ENCODE measurements at places on chromosomes 7 and 10.

GRCh38 chr10:3116508-3117100 is 49.3 kb downstream of the PFKP start:
- DNase-seq, result no peak

- DNase-seq, result no peak
These were observed 538.7 kb downstream of the DNAJB6 start for GRCh38 chr7:157875230-157876179.

GRCh38 chr10:91879515-91880170 is 29.6 kb downstream of the FGFBP3 start:
- DNase-seq, result no peak

- no peak for DNase-seq
These were observed 15.9 kb upstream of the KCNIP2 start for GRCh38 chr10:101859530-101859929.

GRCh38 chr7:129480674-129481363 is 21.5 kb upstream of the SMKR1 start:
- no peak for DNase-seq

DNA sequence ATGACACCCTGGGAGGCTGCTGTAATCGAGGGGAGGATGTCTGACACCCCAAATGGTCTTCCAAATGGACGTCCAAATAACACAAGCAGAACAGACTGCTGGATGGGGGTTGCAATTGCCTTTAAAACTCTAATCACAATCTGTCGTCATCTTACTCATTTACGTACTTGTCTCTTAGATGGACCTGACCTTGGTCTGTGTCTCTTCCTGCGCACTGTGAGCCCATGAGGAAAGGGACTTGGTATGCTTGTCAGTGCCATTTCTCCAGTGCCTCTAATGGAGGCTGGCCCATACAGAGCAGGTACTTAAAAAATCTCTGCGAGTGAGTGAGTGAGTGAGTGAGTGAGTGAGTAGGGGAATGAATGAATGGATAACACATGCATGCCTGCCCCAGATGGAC is 93.3 kb downstream of the DLG5 start:
- no peak for DNase-seq

- peak; percentile 21 for DNase-seq
These were observed 45.6 kb upstream of the CFAP46 start for GRCh38 chr10:132987671-132988571.

- no peak for DNase-seq
These were observed 43.9 kb upstream of the SRGN start for GRCh38 chr10:69043931-69044531.

DNA sequence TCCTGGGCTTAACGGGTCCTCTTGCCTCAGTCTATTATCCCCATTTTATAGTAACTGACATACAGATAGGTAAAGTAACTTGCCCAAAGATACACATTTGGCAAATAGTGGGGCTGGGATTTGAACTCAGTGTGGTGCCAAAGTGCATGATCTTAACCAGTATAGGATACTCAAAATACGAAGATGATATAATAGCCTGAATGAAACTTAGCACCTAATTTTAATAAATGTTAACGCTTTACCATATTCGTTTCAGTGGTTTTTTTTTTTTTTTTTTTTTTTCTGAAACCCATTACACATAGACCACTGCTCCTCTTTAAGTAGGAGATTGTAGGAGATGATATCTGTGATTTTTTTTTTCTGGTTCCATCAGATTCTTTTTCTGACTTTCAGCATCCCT is 21.4 kb downstream of the ACTR3B start:
- DNase-seq, result no peak

GRCh38 chr7:19362099-19362498 is 216.9 kb upstream of the FERD3L start:
- DNase-seq, result no peak

- no peak for DNase-seq
These were observed 134.4 kb downstream of the RGS10 start for GRCh38 chr10:119408072-119408471.

DNA sequence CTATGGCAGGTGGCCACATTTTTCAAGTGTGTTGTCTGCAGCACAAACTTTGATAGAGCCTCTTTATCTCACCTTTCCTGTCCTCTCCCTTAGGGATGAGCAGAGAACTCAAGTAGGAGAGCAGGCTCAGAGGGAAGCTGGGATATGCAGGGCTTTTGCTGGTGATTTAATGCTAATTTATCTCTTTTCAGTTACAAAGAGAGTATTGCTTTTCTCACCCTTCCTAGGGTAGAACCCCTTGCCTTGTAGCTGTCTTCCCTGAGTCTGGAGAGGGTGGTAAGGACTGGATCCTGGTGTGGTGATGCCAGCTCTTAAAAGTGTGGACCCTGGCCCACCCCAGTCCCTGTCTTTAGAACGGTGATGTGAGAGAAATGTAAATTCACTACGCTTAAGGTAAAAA is 1061.4 kb downstream of the TYW1 start:
- no peak for DNase-seq

DNA sequence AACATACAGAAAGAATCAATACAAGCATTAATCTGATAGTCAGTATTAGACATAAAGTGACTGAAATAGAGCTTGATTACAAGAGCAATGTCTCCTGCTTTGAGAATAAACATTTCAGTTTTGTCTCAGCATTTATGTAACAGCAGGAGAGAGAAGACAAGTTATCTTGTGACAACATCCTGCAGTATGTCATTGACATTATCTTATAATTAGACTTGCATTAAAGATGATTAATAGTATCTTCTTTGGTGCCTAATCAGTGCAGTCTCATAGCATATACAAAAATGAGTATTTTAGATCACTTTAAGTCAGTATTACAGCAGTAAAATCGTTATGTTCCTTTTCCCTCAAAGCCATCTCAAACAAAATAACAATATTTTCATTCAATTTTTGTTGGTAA is 436.1 kb upstream of the ETV1 start:
- no peak for DNase-seq

DNA sequence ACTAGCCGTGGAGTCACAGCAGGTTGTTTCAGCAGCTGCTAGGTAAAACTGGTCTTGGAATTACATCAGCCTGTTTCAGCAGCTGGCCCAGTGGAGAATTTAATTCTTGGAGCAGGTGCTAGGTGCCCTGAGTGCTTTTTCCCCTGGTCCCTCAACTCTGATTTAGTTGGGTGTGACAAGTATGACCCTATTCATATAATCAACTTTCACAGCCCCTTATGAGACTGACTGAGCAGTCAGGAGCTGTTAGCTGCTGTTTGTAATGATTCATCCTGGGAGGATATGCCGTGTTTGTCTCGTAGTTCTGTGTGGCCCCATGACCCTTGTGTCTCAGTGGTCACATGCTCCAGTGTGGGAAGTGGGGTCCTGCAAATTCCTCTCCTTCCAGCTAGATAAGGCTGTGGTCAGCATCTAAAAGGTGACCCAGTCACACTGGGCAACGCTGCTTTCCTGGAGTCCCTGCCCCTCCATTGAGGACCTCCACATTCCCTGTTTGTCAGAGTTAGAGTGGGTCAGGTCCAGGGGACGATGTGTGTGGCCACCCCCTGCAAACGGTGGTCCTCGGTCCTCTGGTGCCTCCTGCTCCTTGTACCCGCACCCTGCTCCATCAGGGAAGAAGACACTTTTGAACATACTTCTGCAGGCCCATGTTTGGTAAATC is 28.3 kb downstream of the TBATA start:
- no peak for DNase-seq

DNA sequence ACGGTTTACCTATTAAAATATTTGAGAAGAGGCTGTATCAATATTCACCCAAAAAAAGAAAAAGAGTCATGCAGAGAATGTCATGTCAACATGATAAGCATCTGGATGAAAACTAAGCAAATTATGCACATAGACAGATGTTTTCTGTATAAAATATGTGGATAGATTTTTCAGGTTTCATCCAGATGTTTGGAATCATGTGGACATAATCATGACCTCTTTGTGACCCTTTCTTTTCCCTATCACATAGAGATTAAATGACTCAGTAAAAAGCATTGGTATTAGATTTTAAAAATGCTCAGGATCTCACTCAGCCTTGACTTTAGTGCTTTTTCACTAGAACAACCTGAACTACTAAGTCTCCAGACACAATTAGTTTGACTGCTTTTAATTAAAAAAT is 90.0 kb downstream of the FOXP2 start:
- DNase-seq, result no peak

DNA sequence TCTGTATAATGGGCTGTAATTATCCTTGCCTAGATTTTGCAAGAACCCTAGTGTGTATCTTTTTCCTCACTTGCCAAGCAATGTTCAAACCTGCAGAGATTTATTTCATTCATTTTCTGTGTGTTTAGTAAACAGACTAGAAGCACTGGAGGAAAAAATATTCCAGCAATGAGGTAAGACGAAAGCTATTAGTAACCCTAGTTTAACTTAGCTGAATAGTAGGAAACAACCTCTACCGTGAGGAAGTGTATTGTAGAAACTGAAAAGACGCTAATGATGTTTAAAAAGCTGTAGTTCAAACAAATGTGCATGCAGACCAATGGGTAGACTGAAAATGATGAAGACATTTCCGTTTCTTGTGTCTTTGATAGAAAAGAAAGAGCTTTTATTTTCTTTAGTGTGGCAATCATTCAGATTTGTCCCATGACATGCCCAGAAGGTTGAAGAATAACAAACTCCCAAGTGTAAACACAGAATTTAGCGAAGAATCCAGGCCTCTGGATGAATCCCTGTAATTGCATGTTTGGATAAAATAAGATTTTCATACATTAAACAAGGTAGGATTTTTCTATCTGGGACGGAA is 20.7 kb downstream of the CAV1 start:
- DNase-seq, result no peak

GRCh38 chr10:34885898-34886297 is 70.8 kb upstream of the PARD3 start:
- no peak for DNase-seq

DNA sequence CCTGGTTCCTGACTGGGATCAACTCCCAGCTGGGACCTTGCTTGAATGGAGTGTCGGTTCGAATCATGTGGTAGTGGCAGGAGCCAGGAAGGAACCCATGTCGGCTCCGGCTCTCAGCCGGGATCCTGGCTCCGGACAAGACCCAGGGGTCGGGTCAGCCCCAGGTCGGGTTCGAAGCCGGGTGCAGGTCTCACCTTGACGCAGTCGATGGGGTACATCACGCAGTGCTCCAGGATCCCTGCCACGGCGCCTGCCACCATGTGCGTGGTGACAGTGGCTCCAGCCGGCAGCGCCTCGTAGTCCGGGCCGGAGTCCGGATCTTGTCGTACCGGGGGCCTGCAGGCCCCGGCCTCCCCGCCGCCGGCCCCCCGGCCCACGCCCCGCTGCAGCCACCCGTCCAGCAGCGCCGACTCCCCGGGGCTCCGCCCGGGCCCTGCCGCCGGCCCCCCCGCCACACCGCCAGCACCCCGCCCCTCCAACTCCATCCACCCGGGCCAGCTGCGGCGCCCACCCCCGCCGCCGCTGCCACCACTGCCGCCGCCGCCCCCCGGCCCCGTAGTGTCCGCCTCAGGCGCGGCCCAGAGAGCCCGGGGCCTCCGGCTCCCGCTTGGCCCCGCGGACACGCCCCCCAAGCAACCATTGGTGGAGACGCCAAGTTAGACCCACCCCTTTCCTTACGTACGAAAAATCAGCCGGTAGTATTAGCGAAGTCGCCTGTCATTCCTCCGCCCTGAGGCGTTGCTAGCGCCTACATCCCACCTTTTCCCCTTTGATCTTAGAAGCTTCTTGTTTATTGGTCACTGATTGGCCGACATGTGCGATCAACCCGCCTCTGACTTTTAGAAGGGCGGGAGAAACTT is at the start of gene SLC25A28:
Gene SLC25A28, minus strand, starts transcription at position 589 of the 860 bp plus-strand sequence. Its CDS starts 104 bp downstream, at position 485.
- peak; percentile 92 for DNase-seq

- DNase-seq, result no peak
These were observed 14.2 kb upstream of the SYPL1 start for GRCh38 chr7:106126170-106126938.

DNA sequence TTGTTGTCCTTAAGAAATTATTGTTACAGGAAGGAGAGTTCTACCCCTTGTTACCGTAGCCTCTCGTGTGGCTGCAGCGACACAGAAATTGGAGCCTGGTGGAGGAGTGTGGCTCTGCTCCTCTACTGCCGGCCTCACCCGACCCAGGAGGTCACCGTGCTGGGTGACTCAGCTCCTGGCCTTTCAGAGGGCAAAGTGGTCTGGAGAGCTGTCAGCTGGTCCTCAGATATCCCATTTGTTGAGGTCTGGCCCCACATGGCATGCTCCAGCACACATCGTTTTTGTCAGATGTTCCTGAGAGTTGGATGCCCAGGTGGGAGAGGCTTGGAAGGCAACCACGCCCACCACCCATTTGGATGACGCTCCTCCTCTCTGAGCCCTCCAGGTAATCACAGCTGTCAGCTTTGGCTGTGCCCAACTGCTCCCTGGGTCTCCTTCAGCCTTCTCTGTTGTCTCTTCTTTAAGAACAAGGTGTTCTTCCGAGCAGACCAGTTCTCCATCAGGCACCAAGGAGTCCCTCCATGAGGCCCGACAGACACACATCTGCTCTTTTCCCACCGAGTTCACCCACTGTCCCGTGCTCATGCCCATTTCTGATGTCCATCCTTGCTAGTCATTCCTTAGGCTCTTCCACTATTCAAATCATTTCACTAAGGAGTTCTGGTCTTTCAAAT is 80.3 kb downstream of the RAMP3 start:
- DNase-seq, result no peak

GRCh38 chr10:99654390-99655175 is 4.7 kb upstream of the ENTPD7 start:
- no peak for DNase-seq

DNA sequence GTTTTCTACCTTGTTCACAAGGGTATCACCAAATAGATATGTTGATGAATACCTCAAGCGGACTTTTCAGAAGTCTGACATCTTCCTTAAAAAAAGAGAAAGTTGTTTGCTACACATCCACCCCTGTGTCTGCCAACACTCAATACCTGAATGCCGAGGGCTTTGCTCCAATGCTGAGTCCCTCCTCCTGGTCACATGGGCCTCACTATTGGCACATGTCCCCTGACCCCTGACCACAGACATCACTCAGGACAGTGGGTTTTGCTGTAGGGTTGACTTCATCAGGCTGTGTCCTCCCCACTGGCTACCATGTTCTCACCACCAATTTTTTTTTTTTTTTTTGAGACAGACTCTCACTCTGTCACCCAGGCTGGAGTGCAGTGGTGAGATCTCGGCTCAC is 76.4 kb downstream of the OSBPL3 start:
- no peak for DNase-seq

GRCh38 chr10:122504610-122504950 is 43.2 kb downstream of the HTRA1 start:
- DNase-seq, result peak; percentile 30

- no peak for DNase-seq
These were observed 18.3 kb downstream of the CLEC2L start for GRCh38 chr7:139541600-139542307.

DNA sequence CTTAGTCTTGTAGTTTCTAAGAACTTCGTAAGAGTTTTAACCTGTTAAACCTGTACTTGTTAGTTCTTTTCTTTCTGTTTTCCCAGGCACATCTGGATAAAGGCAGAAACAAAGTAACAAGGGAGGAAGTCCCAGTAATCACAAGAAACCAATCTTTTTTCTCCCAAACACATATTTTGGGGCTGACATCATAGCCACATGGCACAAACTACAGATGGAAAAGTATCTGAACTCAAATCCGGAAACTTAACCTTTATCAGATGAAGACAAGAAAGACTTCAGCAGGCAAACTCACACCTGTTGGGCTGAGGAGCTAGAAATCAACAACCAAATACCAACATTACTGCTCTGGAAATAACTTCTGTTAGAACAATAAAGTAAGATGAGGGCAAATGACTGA is 67.1 kb downstream of the CUBN start:
- no peak for DNase-seq

- DNase-seq, result no peak
These were observed 539.8 kb upstream of the GALNT17 start for GRCh38 chr7:70592171-70592570.

- no peak for DNase-seq
These were observed 35.5 kb downstream of the CLIP2 start for GRCh38 chr7:74324531-74325209.
